ENCODE measurements at places on chromosomes 6 and 20.

DNA sequence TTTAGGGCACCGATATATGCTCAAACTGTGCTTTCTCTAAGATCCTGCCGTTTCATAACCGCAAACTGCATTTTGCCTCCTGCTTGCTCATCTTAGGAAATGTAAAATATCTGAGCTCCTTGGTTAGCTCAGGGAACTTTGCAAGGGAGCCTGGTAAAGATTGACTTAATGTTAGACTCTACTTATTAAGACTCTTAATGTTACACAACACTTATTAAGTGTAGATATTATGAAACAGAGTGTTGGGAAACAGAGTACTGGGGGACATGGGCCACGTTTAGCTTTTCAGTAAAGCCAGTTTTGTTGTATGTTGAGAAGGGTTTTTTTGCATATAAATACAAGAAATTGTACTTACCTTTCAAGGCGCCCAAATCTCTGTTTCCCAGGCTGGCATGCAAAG lies 1.9 kb downstream of the LTV1 start:
- no peak for DNase-seq

DNA sequence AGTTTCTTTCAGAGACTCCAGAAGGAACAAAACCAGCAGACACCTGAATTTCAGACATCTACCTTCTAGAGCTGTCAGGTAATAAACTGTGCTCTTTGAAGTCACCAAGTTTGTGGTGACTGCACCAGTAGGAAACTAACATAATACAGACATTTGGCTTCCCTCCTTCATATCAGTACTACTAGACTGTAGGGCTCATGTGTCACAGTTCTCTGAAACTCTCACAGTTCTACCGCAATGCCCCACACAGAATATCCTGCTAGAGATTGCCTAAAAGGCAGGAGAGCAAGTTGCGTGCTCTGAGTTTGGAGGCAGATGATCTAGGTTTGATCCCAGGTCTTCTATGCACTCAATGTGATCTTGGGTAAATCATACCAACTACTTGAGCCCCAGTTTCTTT lies 205.0 kb upstream of the LRFN2 start:
- DNase-seq, result no peak

DNA sequence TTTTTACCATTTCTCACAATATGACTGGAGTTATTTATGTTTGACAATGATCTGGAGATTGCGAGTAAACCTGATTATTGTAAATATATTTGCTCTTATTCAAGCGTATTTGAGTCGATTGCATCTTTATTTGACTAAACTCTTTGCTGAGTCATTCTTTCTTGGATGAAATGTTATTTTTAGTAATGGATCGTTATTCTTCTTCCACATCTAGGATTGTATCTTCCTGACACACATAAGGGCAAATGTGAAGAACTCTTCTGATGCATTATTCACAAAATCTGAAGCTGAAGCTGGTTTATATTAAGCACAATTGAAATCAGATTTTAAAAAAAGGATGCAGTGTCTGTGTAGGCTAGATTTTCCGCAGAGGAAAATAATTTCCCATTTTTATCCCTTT lies 68.2 kb downstream of the SEL1L2 start:
- peak; percentile 47 for DNase-seq

GRCh38 chr6:163708466-163708865 lies 293.9 kb downstream of the QKI start:
- peak; percentile 40 for DNase-seq

- DNase-seq, result no peak
Measured at GRCh38 chr20:9298906-9299305, 215.5 kb upstream of the LAMP5 start.

DNA sequence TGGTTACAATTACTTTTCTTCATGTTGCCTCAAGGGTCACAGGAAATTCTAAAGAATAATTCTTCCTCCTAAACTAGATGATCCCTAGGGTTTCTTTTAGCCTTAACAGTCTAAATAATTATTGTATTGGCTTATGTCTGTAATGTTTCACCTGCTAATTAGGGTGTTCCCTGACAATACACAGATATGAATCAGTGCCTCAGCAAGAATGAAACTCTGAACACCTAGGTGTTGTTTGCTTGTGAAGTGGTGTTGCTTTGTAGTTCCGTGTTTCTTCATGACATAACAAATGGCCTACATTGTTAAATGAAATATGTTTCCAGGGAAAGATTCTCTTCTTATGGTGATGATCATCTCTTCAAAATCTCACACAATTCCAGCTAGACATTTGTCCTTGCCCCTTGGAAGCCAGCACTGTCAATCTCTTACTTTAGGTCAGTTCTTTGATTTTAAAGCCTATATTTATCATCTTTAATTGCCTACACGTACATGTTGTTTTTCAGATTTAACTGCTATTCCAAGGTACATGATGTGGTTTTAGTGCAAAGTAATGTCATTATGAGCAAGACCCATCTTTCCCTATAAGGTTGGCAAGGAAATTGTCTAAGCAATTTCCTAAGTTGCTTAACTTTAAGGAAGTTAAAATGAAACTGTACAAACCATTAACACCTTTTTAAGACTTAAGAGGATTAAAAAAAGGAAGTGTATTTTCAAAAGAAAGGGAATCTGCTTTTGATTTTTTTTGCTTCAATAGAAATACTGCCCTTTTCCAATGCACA lies 111.9 kb downstream of the TBC1D7 start:
- DNase-seq, result no peak

DNA sequence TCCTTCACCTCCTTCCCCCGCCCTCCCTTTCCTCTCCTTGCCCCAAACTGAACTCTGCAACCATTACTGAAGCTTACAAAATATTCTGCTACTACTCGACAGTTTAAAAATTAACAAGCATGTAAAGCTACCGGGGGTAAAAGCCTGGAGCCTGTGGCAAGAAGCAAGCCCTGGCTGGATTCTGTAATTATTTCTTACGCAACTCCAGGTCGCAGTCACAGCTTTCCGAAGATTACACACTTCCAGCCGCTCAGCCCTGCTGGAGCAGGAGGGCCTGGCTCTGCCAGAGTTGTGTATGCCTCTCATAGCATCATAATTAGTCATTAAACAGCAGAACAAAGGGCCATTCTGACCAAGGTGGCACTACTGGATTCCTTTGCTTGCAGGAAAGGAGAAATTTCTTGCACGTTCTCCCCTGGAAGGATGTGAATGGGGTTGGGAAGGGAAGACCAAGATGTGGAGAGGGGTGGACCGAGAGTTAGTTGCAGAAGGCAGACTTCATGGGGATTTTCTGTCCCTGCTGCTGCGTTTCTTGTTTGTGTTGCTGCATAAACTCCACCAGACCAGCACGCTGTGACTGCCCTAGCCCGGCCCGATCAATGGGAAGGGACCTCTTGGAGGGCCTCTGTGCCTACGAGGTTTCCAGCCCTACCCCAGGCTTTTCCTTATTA lies 23.6 kb downstream of the FOXQ1 start:
- DNase-seq, result peak; percentile 62

- DNase-seq, result peak; percentile 37
Measured at GRCh38 chr20:57388953-57389694, 2.1 kb upstream of the RBM38 start.

GRCh38 chr6:40232698-40233097 lies 298.4 kb upstream of the MOCS1 start:
- DNase-seq, result no peak

DNA sequence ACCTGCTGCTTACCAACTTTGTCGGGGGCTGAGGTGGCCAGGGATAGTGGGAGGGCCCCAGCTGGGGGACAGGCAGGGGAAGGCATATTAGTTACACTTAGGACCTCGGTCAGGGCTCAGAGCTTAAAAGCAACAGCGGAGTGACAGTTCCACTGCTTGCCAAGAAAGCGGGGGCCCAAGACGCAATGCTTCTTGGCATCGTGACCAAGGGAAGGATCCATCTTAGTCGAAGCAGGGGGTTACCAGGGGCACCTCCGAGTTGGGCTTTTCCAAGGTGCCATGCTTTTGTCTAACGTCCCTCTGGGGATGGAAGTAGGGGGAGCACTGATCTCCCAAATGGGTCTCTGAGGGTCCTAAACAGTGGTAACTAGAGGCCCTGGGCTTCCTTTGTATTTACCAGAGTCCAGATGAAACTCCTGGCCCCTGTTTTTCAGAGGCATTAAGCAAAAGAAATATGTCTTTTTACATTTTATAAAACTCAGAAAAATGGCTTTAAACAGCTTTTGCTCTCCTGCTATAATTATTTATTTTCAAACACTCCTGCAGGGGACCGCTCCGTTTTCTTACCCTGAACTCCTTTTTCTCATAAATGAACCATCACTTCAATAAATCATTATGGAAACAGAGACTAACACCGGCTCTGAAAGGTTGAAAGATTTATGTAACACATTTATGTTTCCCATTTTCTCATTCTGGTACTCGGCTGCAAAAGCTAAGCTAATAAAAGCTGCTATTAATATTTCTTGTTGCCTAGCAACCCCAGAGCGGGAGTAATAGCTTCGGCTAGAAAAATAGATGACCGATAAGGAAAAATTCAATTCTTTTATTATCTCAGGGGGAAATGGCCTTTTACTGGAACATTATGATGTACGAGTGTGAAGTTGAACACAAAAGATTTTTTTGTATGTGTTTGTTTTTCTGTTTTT lies 100.4 kb downstream of the TOX2 start:
- DNase-seq, result peak; percentile 6

DNA sequence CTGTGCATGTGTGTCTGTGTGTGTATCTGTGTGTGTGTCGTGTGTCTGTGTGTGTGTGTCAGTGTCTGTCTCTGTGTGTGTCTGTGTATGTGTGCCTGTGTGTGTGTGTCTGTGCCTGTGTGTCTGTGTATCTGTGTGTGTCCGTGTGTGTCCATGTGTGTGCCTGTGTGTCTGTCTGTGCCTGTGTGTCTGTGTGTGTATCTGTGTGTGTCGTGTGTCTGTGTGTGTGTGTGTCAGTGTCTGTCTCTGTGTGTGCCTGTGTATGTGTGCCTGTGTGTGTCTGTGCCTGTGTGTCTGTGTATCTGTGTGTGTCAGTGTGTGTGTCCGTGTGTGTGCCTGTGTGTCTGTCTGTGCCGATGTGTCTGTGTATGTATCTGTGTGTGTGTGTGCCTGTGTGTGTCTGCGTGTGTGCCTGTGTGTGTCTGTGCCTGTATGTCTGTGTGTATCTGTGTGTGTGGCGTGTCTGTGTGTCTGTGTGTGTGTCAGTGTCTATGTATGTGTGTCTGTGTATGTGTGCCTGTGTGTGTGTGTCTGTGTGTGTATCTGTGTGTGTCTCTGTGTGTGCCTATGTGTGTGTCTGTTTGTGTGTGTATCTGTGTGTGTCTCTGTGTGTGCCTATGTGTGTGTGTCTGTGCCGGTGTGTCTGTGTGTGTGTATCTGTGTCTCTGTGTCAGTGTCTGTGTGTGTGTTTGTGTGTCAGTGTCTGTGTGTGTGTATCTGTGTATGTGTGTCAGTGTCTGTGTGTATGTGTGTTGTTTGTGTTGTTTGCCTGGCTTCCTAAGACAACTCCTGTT lies 11.6 kb downstream of the SNPH start:
- no peak for DNase-seq

GRCh38 chr20:5077761-5078387 lies 41.9 kb downstream of the PCNA start:
- no peak for DNase-seq

- no peak for DNase-seq
Measured at GRCh38 chr6:146337376-146337775, 206.3 kb upstream of the RAB32 start.

GRCh38 chr6:41642960-41643898 lies 5.0 kb downstream of the MDFI start:
- DNase-seq, result no peak

GRCh38 chr6:111711476-111711875 lies 105.8 kb upstream of the TRAF3IP2 start:
- DNase-seq, result no peak

- peak; percentile 90 for DNase-seq
Measured at GRCh38 chr6:20916086-20916485, 381.8 kb downstream of the CDKAL1 start.

DNA sequence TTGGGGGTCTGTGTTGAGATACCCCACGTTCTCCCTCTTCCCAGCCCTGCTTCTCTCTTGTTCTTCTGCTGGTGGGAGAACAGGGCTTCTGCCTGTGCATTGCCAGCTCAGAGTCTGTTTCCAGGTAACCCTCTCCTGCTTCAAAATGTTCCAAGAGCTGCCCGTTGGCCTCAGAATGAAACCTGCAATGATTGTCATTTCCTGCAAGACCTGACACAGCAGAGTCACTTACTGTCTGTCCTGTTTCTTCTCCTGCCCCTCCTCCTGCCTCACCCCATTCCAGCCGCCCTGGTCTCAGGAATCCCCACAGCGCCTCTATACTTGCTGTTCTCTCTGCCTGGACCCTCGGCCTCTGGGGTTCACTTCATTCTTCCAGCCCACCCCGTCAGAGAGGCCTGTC lies 81.4 kb upstream of the ARID1B start:
- DNase-seq, result no peak

GRCh38 chr20:49915118-49915379 lies 280 bp downstream of the SPATA2 start:
- no peak for DNase-seq

- no peak for DNase-seq
Measured at GRCh38 chr6:66396549-66396948, 689.5 kb upstream of the EYS start.

DNA sequence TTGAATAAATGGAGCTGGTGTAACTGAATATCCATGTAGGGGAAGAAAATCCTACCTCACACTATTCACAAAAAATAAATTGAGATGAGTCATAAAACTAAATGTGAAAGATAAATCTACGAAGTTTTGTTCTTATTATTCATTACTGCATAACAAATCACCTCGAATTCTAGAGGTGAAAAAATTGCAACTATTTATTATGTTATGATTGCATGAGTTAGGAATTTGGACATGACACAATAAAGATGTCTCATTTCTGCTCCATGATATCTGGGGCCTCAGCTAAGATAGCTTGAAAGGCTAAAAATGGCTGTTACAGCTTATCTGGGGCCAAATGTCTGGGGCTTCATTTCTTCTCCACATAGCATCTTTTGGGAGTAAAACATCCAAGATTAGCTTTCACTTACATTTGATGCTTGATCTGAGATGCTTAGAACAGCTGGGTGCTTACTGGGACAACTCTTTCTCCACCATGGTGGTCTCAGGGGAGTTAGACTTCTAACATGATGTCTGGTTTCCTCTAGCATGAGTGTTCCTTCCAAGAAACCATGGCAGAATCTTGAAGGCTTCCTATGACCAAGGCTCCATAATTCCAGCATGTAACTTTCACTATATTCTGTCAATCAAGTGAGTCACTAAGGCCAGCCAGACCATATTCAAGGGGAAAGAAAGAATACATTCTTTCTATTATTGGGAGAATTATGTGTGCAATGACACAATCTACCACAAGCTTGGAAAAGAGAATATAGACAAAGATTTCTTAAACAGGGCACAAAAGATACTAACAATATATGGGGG lies 30.1 kb downstream of the OR2B6 start:
- DNase-seq, result no peak

GRCh38 chr20:19975436-19975799 lies 41.7 kb upstream of the NAA20 start:
- peak; percentile 63 for DNase-seq

DNA sequence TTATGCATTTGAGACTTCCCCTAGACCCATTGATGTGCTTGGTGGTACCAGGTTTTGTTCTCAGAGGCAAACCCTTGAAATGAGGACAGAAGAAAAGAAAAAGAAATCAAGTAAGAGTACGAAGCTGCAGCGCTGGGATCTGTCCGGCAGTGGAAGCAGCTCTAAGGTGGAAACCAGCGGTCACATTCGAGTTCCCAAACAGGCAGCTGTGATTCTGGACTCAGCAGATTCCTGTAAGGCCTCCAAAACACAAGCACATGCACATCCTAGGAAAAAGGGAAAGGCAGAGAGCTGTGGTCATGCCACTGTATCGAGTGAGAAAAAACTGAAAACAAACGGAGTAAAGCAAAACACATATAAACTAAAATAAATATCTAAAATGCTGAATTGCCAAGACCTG lies 4.5 kb downstream of the FAM217B start:
- DNase-seq, result no peak
